NCI-H2029 (cell line): ENCODE measurements at places on chromosomes 1 and 21.

DNA sequence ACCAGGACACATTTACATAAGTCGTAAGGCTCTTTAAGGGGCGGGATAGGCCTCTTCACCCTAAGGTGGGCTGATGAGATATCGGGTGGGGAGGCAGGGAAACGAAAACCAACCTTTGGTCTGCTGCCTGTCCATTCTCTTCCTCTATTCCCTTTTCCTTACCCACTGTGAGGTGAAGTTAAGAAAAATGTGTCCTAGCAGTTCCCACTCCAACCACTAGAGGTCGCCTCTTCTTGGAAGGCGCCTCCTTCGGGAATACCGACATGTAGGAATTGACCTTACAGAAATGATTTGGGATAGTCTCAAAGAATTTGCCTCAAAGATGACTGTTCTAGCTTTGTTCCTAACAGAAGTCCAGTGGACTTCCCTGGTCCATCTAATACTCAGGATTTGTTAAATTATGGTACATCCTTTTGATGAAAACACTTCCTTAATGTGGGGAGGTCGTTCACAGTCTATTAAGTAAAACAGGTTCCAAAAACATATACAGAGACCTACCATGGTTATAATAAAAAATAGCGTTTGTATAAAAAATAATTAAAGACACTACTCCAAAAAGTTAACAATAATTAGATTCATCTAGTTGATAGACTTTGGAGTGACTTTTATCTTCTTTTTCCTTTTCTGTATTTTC is 14.1 kb downstream of the AZIN2 start:
- no peak for DNase-seq

DNA sequence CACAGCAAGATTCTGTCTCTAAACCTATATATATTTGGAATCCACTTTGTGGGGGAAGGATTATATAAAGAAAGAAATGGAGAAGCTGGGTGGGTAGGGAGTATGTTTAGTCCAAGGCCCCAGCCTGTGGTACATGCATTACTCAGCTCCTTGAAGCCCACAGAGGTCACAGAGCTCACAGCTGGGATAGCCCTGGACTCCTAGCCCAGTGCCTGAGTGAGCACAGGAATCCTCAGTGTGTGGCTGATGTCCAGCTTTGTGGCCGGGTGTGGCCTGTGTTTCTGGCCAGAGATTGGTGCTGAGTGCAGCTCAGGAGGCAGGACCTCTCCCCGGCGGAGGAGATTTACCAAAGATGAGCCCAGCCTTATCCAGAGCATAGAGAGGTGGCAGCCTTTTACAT is 7.6 kb downstream of the CAPN9 start:
- no peak for DNase-seq

- DNase-seq: no peak
These were observed 31.7 kb downstream of the CHML start for GRCh38 chr1:241608379-241609033.

GRCh38 chr1:117563492-117563875 is 42.4 kb upstream of the TENT5C start:
- no peak for DNase-seq

- no peak for DNase-seq
These were observed 627.4 kb upstream of the NR5A2 start for GRCh38 chr1:199399996-199400724.

- no peak for DNase-seq
These were observed 273.7 kb upstream of the AJAP1 start for GRCh38 chr1:4380564-4381168.

- DNase-seq: no peak
These were observed 18.0 kb downstream of the SLAMF1 start for GRCh38 chr1:160628799-160629263.
